ENCODE measurements at places on chromosomes 7 and 10.

DNA sequence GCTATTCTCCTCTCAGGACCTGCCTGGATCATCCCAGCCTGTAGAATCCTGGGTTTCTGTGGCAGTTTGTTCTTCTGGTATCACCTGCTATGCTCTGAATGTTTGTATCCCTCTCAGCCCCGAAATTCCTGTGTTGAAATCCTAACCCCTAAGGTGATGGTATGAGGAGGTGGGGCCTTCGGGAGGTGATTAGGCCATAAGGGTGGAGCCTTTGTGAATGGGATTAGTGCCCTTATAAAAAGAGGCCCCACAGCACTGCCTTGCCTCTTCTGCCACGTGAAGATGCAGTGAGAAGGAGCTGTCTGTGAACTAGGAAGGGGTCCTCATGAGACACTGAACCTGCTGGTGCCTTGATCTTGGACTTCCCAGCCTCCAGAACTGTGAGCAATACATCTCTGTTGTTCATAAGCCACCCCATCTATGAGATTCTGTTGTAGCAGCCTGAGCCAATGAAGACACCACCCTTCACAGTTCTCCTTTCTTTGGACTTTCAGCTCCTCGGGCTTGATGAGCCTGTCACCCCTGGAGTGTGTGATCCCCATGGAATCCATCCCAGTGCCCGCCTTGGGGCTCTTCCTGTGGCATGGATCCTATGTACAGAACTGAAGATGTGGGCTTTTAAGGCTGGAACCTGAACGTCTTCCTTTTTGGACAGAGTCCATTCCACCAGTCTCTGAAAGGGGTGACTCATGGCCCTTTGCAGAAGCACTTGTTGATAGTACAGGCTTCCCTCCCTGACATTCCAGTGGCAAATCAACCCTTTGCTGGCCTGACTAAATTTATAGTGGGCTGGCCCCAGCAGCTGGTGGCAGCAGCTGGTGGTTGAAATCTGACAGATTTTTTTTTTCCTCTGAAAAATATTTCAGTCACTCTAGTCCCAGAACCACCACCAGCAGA lies 138.0 kb downstream of the TACC2 start:
- no peak for DNase-seq

- DNase-seq, result no peak
Observed at GRCh38 chr10:126068322-126068721, 172.0 kb downstream of the FANK1 start.

DNA sequence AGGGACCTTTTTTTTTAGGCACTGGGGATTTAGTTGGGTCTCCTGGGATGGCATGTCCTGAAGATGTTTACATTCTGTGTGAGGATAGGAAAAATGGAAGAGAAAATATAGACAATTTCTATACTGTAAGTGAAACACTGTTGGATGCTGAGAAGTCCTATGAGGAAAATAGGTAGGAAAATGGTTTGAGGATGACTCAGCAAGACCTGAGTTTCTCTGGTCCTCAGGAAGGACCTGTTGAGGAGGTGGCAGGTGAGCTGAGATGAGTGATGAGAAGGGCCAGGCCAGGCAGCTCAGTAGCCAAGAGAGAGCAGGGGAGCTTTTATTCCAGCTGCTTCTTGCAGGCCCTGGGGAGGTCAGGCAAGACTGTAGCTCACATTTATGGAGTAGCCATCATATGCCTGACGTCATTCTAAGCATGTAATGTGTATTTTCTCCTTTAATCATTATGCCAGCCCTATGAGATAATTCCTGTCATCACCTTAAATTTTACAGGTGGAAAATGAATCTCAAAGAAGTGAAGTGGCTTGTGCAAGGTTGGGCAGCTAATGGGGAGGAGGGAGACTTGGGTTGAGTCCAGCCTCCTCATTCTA lies 19.1 kb upstream of the LRRC18 start:
- DNase-seq, result no peak

- no peak for DNase-seq
Observed at GRCh38 chr10:35792291-35792690, 150.2 kb upstream of the FZD8 start.

DNA sequence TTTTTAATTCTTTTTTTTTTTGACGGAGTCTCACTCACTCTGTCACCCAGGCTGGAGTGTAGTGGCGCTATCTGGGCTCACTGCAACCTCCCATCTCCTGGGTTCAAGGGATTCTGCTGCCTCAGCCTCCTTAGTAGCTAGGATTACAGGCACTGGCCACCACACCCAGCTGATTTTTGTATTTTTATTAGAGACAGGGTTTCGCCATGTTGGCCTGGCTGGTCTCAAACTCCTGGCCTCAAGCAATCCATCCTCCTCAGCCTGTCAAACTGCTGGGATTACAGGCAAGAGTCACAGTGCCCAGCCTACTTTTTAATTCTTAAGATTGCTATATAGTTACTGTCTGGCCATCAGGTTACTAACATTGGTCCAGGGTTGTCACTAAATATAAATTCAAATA lies 59.6 kb downstream of the ZNF277 start:
- DNase-seq, result no peak

GRCh38 chr7:32941681-32942414 lies 15.4 kb upstream of the FKBP9 start:
- DNase-seq, result no peak

DNA sequence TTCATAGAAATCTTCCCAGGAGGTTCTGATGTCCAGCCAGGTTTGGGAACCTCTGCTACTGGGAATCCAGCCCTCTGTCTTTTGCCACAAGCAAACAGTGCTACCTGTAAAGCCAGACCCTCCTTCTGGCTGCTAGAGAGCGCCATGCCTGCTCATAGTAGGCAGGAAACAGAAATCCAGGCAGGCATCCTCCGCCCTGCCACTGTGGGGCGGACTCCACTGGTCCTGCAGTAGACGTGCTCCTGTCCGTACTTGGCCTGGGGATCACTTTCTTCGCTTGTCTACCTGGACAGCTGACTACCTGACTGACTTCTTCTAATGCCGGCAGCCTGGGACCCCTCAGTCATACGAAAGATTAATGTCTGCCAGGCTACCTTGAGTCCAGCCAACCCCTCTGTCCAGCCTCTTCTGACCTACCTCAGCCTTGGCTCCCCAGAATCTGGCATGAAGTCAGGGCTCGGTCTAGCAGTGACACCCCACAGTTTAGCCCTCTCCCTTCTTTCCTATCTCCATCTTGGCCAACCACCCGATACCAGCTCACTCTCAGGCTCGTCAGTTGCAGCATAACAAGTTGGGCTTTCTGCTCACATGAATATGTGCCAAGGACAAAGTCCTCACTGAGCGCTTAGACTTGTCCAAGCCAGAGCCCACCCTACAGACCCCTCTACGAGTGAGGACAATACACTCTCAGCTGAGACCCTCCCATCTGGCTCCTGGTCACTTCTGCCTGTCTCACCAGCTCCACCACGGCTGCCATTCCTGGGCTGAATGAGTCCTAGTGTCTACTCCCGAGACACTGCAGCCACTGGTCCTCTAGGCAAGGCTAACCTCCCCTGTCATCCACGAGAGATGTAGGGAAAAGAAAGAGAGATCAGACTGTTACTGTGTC lies 43.9 kb upstream of the OPALIN start:
- DNase-seq, result no peak

- peak; percentile 48 for DNase-seq
Observed at GRCh38 chr10:58291538-58292174, 22.7 kb downstream of the CISD1 start.

DNA sequence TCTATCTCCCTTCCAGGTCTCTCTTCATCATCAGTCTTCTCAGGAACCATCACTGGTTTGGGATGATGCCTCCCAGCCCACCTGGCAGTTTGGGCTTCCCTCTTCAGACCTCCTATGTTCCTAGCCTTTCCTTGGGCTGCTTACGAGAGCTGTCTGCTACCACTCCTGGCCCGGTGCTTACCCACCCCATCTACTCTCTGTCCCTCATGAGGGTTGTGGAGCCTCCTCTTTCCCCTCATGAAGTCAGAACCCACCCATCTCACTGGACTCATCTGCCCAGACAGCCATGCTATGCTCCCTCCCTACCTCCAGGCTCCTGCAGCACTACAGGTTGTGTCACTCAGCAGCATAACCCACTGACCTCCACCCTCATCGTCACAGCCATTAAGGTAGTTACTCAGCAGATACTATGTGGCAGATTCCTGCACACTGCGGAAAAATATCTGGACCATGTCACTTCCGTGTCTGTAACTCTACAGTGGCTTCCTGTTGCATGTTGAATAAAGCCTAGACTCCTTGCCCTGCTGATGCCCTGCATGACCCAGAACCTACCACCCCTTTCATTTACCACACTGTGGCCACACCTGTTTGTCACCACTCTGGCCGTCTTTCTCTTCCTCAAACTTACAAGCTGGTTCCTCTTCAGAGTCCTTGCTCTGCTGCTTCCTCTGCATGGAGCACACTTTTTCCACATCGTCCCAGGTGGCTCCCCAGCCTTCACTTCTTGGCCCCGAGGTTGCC lies 2.0 kb downstream of the DBNL start:
- DNase-seq, result peak; percentile 69

DNA sequence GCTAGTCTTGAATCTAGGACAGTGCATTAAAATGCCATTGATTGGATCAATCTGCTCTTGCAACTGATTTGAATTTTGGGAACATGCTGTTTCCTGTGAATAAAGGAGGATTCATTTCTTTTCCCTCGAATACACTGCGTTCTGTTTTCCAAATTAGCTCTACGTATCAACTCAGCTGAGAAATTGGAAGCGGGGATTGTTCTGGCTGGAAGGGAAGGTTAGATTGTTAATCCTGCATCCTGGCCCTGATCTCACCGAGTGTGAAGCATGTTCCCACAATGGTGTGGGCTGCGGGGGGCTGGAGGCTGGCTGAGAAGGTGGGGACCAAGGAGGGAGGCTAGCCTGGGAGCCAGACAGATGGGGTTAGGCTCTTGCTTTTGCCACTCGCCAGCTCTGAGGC lies 17.6 kb downstream of the HTRA1 start:
- DNase-seq, result no peak

Measured in activated CD4-positive, alpha-beta T cell treated with anti-CD3 and anti-CD28 coated beads, Interleukin-2, amount 50 U/mL, for 16 hours (primary cell).